ENCODE measurements at places on chromosomes 13 and 19.

DNA sequence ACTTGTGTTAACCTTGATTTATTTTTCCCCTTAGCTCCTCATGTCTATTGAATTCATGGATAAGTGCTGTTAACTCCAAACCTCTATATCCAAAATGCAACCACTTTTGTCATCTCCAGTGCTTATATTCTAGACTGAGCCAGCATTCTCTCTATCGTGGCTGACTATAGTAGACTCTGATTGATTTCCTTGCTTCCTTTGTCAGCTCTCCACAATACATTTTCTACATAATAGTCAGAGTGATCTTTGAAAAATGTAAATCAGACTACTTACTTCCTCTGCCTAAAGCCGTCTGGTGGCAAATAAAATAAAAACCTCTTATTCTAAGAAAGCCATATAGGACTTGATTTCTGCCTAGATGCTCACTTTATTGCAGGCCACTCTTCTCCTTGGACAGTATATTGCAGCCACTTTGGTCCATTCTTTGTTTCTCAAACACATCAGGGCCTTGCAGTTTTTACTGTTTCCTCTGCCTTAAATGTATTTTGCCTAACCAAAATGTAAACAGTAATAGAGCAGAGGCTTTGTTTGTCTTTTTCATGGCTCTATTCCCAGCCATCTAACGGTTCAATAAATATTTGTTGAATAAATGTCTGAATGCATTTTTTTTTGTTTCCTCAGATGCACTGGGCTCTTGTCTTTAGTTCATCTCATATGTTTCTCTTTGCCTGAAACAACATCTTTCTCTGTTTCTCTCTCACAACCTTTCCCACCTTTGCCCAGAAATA is 243.6 kb upstream of the CSNK1A1L start:
- no peak for DNase-seq

DNA sequence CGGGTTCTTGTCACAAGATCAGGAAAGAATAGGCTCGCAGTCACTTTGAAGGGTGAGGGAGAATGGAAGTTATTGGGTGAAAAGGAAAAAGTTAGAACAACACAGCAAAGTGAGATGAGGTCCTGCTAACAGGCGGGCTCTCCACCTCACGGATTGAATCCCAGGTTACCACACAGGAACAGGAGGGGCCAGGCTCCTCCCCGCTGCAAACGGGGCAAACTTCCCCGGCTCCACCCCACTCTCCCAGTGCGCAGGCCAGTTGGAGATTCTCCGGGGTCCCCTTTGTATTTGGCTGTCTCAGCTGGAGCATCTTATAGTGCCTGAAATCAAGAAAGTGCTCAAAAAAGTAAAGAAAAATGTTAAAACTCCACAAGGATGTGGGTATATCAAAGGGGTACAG is 78.3 kb upstream of the IPO5 start:
- no peak for DNase-seq

DNA sequence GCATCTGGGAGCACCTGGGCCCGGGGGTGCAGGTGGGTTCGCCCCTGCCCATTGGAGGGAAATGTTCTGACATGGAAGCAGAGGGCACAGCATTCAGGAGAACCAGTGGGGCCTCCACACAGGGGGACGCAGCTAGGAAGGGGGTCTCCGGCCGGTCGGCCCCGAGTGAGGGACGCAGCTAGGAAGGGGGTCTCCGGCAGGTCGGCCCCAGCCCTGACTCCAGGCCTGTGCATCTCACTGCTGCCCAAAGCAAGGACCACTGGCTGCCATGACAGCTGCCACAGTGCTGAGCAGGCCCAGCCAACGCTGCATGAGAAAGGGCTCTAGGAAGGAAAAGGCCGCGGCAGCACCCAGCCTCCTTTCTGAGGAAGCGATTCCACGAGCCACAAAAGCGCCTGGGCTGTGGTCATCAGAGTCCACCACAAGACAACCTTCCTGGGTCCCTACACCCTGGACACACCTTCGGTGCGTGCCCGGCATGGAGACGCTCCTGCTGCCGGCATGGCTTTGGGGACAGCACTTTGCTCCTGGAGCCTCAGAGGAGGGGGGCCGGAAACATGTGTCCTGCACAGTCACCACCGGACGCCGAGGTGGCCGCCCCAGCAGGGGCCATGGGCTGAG is 9.7 kb downstream of the RASA3 start:
- no peak for DNase-seq

DNA sequence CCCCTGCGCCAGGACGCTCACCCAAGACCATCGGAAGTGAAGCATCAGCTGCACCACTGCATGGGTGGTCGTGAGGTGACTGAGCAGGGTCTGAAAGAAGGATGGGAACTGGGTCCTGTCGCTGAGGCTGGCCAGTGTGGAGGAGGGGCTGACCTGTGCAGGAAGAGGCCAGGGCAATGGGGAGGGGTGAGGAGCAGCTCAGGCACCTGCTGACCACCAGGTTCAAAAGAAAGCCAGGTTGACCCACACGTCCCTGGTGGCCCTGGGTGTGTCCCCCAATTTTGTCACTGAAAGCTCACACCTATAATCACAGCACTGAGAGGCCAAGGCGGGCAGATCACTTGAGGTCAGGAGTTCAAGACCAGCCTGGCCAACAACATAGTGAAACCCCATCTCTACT is 13.7 kb upstream of the ZSCAN1 start:
- DNase-seq = no peak

- no peak for DNase-seq
Observed at GRCh38 chr19:57709616-57710015, 612 bp upstream of the ZNF154 start.

DNA sequence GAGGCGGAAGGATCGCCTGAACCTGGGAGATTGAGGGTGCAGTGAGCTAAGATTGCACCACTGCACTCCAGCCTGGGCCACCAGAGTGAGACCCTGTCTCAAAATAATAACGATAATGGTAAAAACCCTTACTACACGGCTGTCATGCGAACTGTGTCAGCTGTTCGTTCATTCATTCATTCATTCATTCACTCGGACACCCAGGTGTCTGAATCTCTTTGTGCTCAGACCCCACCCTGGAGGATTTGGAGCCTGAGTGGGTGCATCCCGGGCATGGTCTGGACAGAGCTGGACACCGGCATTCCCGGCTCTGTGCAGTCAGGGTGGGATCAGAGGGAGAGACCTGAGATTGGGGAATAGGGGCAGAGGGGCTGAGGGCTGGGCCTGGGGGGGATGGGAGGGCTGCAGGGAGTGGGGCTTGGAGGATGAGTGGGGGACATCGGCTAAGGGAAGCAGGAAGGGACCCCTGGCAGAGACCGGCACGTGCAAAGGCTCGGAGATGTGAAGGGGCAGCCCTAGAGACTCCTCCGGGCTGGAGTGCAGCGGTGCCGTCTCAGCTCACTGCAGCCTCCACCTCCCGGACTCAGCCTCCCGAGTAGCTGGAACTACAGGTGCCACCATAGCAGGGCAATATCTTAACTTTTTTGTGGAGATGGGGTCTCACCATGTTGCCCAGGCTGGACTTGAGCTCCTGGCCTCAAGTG is 31.6 kb upstream of the TCF3 start:
- DNase-seq = no peak

- DNase-seq = no peak
Observed at GRCh38 chr13:110869231-110869804, 45.6 kb downstream of the ANKRD10 start.

DNA sequence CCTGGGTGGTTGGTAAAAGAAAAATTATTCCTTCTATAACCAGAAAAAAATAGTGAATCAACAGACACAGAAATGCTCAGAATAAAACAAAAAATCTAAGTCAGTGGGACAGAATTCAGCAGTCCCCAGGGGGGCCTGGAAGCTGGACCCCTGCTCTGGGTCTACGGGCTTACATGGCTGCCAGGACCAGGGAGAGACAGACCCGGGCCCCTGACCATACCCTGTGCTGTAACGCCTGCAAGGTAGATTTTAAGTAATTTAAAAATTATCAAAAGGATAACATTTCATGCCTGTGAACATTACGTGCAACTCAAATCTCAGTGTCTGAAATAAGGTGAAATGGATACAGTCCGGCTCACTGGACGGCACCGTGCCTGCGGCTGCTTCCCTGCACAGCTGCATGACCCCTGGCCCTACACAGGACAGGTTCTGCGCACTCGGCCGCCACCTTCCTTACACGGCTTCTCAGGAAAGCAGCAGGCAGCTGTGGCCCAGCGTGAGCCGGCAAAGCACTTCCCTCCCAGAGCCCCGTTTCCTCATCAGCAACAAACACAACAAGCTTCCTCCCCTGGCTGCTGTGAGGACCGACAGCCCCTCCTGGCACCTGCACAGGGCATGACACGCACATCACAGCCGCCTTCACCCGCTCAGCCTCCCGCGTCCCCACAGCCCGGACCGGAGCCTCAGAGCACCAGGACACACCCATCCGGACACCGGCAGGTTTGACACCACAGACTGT is 22.2 kb downstream of the RASA3 start:
- DNase-seq = peak; percentile 83

GRCh38 chr13:48490241-48490640 is 42.6 kb downstream of the RCBTB2 start:
- no peak for DNase-seq

DNA sequence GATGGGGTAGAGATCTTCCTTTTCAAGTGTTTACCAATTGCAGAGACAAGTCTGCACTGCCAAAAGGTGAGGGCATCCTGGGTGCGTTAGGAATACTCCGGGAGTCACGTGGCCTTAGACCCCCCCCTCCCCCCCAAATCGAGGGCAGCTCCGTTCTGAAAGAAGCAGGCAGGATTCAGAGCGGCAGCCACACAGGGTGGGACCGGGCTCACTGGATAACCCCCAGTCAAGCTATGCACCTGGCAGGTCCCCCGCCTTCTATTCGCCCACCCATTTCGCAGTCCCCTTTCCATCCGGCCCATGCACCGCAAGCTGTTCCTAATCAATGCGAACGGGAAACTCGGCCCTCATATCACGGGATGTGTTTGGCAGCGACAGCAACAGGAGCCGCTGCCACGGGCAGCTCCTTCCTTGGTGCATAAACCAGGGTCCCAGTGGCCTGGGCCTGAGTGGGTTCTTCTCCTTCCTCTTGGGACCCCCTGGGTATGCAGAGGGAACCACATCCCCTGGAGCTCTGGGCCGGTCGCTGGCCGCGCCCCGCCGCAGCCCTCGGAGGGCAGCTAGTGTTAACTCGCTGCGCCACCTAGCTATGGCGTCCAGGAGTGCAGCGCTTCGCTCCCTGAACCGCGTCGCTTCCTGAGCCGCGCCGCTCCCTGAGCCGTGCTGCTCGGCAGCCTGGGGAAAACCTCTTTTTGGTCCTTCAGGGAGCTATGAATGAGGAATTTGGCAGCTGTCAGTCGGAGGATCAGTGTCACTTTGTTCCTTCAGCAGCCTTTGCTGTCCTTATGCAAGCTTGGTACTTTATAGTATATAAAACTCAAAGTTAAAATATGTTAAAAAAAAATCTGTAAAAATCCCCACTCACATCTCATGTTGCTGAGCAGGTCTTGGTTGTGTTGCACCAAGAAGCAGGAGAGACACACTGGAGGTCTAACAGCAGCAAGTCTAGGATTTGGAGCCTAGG is 41.4 kb downstream of the LYL1 start:
- DNase-seq = peak; percentile 72

DNA sequence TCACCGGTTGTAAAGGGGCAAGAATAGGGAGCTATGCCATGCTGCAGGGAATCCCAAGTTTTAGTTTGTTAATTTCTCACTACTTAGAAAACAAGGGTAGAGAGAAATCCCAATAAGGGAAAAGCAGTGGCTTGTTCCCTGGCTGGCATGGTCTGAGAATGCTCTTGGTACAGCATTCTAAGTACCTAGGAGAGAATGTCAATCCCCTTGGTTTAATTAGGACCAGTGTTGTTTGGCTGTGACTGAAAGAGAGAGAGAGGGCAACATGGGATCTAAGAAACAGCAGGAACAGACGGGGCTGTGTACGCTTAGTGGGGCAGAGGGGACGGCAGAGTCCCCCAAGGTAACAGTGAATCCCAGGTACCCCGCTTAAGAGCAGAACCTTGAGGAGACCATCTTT is 228.8 kb downstream of the PCDH9 start:
- DNase-seq = no peak

GRCh38 chr13:79749566-79749965 is 268.6 kb downstream of the NDFIP2 start:
- DNase-seq = no peak

- DNase-seq = no peak
Observed at GRCh38 chr19:41894350-41894749, 11.4 kb downstream of the ARHGEF1 start.

- DNase-seq = no peak
Observed at GRCh38 chr19:5339950-5340636, 519 bp downstream of the PTPRS start.

DNA sequence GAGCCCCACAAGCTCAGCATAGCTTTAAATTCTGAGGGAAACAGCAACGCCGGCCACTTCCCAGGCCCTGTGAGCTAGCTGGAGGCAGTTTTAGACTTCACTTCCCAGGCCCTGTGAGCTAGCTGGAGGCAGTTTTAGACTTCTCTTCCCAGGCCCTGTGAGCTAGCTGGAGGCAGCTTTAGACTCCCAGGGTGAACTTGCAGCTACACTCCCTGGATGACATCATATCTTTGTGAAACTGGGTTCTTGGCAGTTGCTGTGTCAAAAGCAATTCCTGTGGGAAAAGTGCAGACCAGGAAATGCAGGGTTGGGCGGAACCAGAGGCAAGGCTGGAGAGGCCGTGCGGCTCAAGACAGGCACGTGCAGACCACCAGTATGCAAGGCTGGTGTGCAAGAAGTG is 12.7 kb downstream of the SOX1 start:
- DNase-seq = no peak

GRCh38 chr13:97212601-97213040 is 9.5 kb upstream of the MBNL2 start:
- DNase-seq = no peak

DNA sequence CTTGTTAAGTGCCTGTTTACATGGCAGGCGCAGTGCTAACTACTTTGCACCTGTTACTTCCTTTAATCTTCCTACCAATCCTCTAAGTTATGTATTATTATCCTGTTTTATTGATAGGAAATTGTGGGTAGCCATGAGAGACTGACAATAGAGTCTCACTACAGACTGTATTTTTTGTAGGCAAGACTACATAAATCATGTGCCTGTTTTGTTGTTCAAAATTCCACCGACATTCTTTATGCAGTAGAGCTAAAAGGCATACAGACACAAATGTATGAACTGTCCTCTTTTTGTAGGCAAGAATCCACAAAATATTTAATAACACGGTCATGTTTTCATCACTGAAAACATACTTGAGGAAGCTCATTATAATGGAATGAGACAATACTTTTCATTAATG is 205.5 kb downstream of the NALCN start:
- DNase-seq = no peak

GRCh38 chr13:105063676-105064075 is 1471.8 kb downstream of the EFNB2 start:
- no peak for DNase-seq

DNA sequence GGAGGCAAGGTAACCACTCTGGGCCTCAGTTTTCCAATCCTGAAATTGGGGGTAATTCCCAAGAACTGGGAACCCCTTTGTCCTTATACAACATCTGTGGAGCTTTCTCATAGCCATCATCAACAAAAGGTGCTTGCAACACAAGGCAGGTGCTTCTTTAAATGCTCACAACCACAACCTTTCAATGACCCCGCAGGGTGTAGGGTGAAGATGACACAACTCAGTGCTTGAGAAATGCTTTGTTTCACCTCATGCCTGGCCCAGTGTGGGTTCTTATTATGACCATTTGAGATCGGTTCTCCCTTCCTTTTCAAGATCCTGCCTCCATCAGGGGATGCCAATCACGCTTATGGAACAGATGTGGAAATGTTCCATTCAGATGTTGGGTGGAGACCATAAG is 8.4 kb downstream of the WIZ start:
- DNase-seq = no peak

GRCh38 chr13:94550062-94550738 is 45.8 kb downstream of the TGDS start:
- no peak for DNase-seq

Data from CD4-positive, alpha-beta T cell treated with Interleukin-21 for 1 hour (primary cell).